ENCODE measurements at places on chromosomes 1 and 21. TPM values are rescaled to one million over a fixed set of nuclear protein-coding genes. Genes with fewer than 3 reads are reported as not detected.

- no peaks in the 10 kb centered on the region for H3K36me3 ChIP-seq
- H3K27ac ChIP-seq, result no peak overlapping the region
- DNase-seq, result no peak
- no peak overlapping the region for H3K4me3 ChIP-seq
- no peaks in the 10 kb centered on the region for H3K27me3 ChIP-seq
Measured at GRCh38 chr1:233490488-233490887, 123.4 kb upstream of the KCNK1 start.

GRCh38 chr1:204445860-204446412 lies 34.3 kb upstream of the PPP1R15B start:
- H3K27me3 ChIP-seq, result no peaks in the 10 kb centered on the region
- no peak overlapping the region for H3K4me3 ChIP-seq
- no peak overlapping the region for H3K27ac ChIP-seq
- H3K36me3 ChIP-seq, result no peaks in the 10 kb centered on the region
- no peak for DNase-seq

- H3K4me1 ChIP-seq, result no peaks in the 10 kb centered on the region
- no peak for DNase-seq
- no peaks in the 10 kb centered on the region for H3K36me3 ChIP-seq
- H3K4me3 ChIP-seq, result no peak overlapping the region
- no peak overlapping the region for H3K27ac ChIP-seq
Measured at GRCh38 chr1:3955196-3955772, 55.2 kb upstream of the C1orf174 start.

GRCh38 chr1:118136187-118136941 lies 48.7 kb downstream of the SPAG17 start:
- H3K4me3 ChIP-seq, result no peak overlapping the region
- DNase-seq, result no peak
- no peaks in the 10 kb centered on the region for H3K36me3 ChIP-seq
- no peaks in the 10 kb centered on the region for H3K27me3 ChIP-seq

GRCh38 chr1:220894924-220895256 lies 15.6 kb downstream of the HLX start:
- no peaks in the 10 kb centered on the region for H3K36me3 ChIP-seq
- peaks cover 2% of the 10 kb centered on the region for H3K4me1 ChIP-seq
- H3K27me3 ChIP-seq, result no peaks in the 10 kb centered on the region

DNA sequence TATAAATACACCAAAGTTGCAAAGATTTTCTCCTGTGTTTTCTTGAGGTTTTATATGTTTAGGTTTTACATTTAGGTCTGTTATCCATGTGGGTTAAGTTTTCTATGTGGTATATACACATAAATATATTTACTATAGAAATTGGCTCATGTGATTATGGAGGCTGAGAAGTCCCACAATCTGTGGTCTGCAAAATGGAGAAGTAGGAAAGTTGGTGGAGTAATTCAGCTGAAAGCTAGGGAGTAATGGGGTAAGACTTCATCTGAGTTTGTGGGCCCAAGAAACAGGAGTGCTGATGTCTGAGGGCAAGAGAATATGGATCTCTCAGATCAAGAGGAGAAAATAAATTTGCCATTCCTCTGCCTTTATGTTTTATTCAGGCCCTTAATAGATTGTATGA lies 146.0 kb downstream of the GPATCH2 start:
- no peaks in the 10 kb centered on the region for H3K36me3 ChIP-seq
- no peak overlapping the region for H3K27ac ChIP-seq
- no peaks in the 10 kb centered on the region for H3K27me3 ChIP-seq
- DNase-seq, result no peak
- H3K4me3 ChIP-seq, result no peak overlapping the region

GRCh38 chr1:46485564-46486431 lies 3.8 kb upstream of the DMBX1 start:
- no peak for DNase-seq
- peaks cover 4% of the 10 kb centered on the region for H3K27me3 ChIP-seq
- no peaks in the 10 kb centered on the region for H3K4me1 ChIP-seq

DNA sequence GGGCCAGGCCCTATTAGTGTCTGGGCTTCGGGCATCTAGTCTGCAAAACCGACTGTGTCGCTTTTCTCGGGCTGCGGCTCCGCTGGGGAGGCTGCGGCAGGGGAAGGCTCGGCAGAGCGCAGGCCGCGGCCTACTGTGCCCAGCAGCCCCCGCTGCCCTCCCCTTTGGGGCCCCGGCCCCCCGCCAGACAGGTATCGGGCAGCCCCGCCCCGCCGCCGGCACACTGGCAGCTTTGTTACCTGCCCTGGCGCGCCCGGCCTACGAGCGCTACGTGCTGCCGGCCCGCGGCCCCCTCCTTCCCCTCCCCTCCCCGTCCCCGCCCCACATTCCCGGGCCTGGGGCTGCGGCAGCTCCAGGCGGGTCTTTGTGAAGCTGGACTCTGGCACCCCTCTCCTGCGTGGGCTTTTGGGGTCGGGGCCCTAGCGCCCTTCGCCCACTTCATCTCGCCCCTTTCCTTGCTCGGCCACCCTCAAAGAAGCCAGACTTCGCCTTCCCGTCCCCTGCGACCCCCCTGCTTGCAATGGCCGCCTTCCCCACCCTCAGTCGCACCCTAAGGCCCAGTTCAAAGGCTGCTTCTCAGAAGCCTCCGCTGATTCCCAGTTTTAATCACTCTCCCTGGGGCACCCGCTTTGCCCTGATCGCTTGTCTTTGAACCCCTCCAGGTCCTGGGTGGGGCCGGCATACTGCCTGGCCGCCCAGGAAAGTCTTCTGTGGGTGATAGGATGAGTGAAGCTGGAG lies 48.9 kb upstream of the SLC2A1 start:
- DNase-seq, result no peak
- H3K4me3 ChIP-seq, result no peak overlapping the region
- H3K36me3 ChIP-seq, result no peaks in the 10 kb centered on the region
- H3K27me3 ChIP-seq, result no peaks in the 10 kb centered on the region
- no peaks in the 10 kb centered on the region for H3K4me1 ChIP-seq

- H3K4me1 ChIP-seq, result no peaks in the 10 kb centered on the region
- no peak overlapping the region for H3K27ac ChIP-seq
- no peak overlapping the region for H3K4me3 ChIP-seq
- no peaks in the 10 kb centered on the region for H3K36me3 ChIP-seq
Measured at GRCh38 chr1:228664399-228664914, 70.8 kb upstream of the RHOU start.

- no peaks in the 10 kb centered on the region for H3K4me1 ChIP-seq
- no peak overlapping the region for H3K4me3 ChIP-seq
- DNase-seq, result no peak
- no peak overlapping the region for H3K27ac ChIP-seq
- no peaks in the 10 kb centered on the region for H3K36me3 ChIP-seq
Measured at GRCh38 chr21:35400233-35400939, 351.3 kb upstream of the RUNX1 start.

DNA sequence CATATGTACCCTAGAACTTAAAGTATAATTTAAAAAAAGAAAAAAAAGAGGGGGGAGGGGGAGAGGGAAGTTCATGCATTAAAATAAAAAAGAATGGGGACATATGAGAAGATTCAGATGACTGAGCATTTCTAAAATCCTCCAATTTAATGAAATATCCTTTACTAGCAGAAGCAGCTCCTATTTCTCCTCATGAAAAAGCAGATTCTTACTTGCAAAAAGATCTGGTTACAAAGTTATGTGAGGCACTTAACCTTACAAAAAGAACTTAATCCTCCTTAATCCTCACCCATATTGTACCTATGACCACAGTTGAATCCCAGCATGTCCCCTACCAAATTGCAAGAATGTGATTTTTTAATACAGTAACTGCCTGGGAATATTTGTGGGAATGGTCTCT lies 298.5 kb downstream of the SRGAP2C start:
- H3K27ac ChIP-seq, result no peak overlapping the region
- no peaks in the 10 kb centered on the region for H3K27me3 ChIP-seq
- DNase-seq, result no peak
- H3K36me3 ChIP-seq, result no peaks in the 10 kb centered on the region

DNA sequence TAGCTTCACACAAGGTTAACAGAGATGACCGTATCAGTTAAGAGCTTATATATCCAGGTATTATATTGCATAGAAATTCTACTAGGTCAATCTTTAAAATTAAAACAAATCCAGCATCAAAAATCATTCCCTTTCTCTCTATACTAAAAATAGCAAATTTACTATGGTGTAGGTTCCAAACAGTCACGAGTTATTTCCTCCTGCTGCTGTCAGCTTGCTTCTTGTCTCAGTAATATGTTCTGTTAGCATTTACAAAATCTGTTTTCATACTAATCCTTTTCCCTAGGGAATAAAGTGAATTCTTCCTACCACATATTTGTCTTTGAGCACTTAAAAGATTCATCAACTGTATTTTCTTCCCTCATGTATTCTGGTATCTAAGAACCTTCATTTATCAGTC lies 2.5 kb downstream of the WDR26 start:
- DNase-seq, result no peak
- H3K36me3 ChIP-seq, result no peaks in the 10 kb centered on the region
- no peak overlapping the region for H3K27ac ChIP-seq
- peak overlapping the region; percentile 96 for H3K4me3 ChIP-seq

The NRDC gene
- 102 TPM for total RNA-seq

The SMIM1 gene
- total RNA-seq, result 21.9 TPM

The SPATA1 gene
- total RNA-seq, result 1.9 TPM

The CELF3 gene
- not detected for total RNA-seq

The JMJD4 gene
- total RNA-seq, result 27.8 TPM

The RXRG gene
- total RNA-seq, result not detected

The GABPB2 gene
- 25.7 TPM for total RNA-seq

The FAM167B gene
- 5.3 TPM for total RNA-seq

The CELSR2 gene
- total RNA-seq, result 2.6 TPM

The ZSCAN20 gene
- 3.0 TPM for total RNA-seq

The MIXL1 gene
- total RNA-seq, result 0.34 TPM

Data from ovary (tissue), 10 donors.